ENCODE measurements at places on chromosomes 5 and 9.

DNA sequence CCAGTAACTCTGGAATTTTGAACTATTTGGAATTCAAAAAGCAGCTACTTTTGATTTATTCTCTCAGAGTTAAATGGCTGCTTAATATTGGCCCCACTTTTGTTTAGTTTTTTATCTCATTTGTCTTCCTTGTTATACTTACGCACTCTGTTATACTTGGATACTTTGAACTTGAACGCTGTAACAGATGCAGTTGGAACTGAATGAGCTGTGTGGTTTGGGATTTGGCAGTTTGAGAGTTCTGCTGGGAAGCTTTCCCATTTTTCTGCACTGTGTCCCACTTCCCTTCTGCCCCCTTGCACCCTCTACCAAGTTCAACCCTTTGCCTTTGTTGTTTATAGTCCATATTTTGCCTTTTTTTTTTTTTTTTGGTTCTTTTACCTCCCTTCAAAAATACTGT is 3.8 kb downstream of the RHOBTB3 start:
- DNase-seq, result no peak

GRCh38 chr9:26742828-26743476 is 149.7 kb downstream of the CAAP1 start:
- no peak for DNase-seq

- no peak for DNase-seq
Observed at GRCh38 chr5:116746668-116747067, 172.0 kb upstream of the SEMA6A start.

DNA sequence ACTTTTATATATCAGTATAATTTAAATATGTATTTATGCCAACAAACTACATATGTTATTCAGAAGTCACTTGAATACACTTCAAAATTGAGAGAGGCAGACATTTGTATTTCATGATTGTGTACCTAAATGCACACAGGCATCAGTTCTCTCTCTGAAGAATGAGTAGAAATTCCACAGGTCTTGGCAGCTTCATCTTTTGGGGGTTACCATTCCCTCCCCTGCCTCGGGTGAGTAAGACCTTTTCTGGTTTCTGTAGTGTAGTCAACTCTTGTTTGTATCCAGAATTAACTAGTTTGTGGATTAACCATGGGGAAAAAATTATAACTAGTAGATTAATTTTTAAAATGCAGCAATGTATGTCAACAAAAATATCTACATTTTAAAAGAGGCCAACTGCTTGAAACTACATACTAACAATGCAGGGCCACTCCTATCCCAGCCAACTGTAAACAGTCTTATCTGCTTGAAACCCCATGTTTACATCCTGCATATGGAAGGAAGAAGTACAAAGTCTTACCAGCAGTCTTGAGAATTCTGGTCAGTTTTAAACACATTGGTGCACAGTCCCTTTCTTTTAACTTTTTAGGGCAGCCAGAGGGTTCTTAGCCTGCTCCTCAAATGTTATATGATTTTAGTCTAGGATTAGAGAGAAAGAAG is 339.6 kb upstream of the KIF2A start:
- no peak for DNase-seq

- no peak for DNase-seq
Observed at GRCh38 chr5:41794471-41794870, 75.8 kb downstream of the OXCT1 start.

DNA sequence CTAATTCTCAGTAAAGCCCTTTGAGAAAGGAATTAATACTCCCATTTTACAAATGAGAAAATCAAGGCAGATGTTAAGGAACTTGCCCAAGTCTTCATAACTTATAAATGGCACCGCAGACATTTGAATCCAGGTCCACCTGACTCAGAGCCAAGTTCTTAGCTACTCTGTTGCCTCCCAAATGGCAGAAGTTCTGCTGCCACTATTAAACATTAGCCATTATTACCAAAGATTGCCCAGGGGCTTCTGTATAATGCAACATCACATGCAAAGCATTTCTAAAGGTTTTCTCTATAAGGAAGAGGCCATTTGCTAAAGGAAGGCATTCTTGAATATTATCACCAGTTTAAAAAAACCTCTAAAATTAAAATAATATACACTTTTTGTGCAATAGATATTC is 28.3 kb downstream of the TPD52L3 start:
- DNase-seq, result no peak

- DNase-seq, result no peak
Observed at GRCh38 chr5:159345336-159345735, 15.0 kb upstream of the IL12B start.

GRCh38 chr9:20537294-20537693 is 85.0 kb downstream of the MLLT3 start:
- no peak for DNase-seq

- DNase-seq, result no peak
Observed at GRCh38 chr5:142842994-142843905, 73.1 kb downstream of the ARHGAP26 start.

- DNase-seq, result no peak
Observed at GRCh38 chr5:53616939-53617549, 56.6 kb downstream of the NDUFS4 start.

DNA sequence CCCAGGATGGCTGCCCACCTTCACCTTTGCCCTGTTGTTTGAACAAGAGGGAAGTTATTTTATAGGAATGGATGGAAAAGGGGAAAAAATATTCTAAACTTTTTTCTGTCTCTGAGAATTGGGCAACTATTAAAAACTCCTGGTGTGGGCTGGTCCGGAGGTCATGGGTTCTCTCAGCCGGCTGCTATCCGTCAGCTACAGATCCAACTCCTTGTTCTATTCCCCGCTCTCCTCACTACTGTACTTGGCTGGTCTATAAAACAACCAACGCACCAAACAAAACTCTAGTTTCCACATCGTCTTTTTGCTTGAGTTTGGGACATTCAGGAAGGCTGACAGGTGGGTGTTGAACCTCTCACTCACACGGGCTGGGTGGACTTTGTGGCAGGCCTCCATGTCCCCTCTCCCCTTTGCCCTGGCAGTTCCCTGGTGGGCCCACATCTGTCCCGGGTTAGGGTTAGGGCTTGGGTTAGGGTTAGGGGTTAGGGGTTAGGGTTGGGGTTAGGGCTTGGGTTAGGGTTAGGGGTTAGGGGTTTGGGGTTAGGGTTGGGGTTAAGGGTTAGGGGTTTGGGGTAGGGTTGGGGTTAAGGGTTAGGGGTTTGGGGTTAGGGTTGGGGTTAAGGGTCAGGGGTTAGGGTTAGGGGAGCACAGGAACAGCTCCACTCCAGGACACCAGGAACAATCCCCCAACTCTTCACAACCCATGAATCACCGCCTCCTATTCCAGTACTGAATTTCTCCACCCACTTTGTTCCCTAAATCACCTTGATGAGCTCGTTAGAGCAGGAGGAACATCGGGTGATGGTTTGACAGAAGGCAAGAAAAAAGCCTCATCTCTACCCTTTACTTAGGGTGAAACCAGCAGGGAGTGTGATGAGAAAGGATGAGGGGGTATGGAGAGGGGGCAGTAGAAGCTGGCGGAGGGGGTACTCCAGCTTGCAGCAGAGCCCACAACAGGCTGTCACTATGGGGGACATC is 302.1 kb upstream of the IRX4 start:
- DNase-seq, result no peak

DNA sequence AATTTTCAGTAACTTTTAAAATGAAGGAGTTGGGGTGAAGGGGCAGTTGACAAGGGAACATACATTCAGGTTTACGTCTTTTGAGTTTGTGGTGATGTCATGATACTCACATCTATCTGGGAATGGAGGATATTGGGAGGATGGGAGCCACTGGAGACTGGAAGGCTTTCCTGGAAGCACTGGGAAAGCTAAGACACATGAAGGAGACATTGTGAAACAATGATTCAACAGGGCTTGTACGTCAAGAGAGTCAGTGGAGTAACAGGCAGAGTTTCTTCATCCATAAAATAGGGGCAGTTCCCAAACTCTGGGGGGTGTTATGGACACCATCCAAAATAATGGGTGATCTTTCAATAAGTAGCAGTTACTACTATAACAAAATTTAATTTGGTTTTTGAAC is 572.8 kb downstream of the CCDC171 start:
- no peak for DNase-seq

DNA sequence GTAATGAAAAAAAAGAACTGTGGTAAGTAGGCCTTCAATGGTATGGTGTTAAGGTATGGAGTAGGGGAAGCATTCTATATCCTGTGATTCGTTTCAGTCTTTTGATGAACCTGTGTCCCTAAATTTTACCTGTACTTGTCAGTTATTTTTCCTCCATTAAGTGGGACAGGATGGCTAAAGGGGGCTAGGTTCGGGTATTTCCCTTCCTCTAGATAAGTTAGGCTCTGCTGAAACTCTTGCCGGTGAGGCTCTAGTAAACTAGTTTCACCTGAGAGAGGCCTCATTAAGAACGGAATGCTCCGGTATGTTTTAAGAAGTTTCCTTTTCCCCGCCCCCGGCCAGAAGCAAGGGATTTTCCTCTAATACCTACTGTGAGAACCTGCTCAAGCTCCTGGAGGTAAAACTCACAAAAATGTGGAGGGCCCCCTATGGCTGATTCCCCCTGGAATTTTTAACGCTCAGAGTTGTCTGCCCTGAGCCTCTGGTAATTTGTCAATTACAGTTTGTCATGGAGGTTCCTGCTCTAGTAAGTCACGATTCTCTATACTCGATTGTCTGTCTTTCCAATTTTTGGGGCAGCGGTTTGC is 87.7 kb downstream of the MACIR start:
- no peak for DNase-seq

GRCh38 chr5:6788439-6788838 is 75.2 kb downstream of the TENT4A start:
- no peak for DNase-seq

Measured in T follicular helper cell (primary cell).